ENCODE measurements at places on chromosomes 3 and 15.

- DNase-seq = no peak
Measured at GRCh38 chr15:52652984-52653383, 26.2 kb downstream of the ATOSA start.

DNA sequence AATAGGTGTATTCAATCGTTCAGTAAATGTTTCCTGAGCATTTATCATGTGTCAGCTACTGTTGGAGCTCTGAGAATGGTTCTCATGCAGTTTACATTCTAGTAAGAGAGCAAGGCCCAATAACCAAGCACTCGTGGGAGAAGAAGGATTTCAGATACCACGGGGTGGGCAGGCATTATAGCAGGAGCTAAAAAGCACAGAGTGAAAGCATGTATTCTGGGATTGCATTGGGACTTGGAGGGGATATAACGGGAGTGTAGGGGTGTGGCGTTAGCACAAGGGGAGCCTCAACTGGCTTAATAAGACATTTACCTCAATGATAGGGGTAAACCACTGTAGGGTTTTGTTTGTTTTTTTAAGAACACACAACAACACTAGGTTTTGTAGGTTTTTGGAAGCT lies 1.6 kb upstream of the SIAH2 start:
- no peak for DNase-seq

DNA sequence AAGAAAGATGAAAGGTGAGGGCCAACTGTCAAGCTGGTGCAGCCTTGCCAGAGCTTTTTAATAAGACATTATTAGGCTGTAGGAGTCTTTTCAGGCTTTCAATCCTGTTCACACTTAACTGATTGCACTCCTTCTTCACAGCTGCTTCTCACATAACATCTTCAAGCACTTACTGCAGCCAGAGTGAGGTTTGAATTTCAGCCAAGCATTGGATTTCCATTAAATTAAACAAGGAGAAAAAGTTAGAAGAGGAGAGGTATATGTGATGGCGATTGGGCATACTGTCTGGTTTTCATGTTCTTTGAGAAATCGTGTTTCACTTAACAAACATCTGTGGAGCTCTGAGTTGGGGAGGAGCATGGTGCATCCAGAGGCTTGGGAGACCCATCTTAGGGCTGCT lies 392.8 kb upstream of the LRRC3B start:
- DNase-seq = no peak

GRCh38 chr3:60282866-60283265 lies 968.4 kb downstream of the FHIT start:
- no peak for DNase-seq

- DNase-seq = no peak
Measured at GRCh38 chr3:139006051-139006716, at the start of gene PRR23A. Gene PRR23A (minus strand): TSS chr3:139006268. CDS start chr3:139006268, 0 bp downstream.

DNA sequence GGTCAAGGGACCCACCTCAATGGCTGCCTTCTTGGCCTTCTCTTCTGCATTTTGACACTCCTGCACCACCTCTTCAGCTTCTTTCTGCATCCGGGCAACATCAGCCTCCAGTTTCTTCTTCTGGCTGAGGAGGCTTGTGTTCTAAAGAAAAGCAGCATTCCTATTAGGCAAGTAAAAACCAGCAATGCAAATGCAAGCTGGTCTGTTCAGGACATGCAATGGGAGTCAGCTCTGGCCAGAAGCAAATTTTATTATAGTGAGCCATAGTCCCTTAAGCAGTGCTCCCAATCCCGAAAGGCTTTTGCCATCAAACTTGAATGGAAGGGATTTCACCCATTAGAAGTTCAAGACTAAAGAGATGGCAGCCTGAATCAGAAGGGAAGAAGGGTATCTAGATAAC lies 97.7 kb downstream of the HHLA2 start:
- no peak for DNase-seq

DNA sequence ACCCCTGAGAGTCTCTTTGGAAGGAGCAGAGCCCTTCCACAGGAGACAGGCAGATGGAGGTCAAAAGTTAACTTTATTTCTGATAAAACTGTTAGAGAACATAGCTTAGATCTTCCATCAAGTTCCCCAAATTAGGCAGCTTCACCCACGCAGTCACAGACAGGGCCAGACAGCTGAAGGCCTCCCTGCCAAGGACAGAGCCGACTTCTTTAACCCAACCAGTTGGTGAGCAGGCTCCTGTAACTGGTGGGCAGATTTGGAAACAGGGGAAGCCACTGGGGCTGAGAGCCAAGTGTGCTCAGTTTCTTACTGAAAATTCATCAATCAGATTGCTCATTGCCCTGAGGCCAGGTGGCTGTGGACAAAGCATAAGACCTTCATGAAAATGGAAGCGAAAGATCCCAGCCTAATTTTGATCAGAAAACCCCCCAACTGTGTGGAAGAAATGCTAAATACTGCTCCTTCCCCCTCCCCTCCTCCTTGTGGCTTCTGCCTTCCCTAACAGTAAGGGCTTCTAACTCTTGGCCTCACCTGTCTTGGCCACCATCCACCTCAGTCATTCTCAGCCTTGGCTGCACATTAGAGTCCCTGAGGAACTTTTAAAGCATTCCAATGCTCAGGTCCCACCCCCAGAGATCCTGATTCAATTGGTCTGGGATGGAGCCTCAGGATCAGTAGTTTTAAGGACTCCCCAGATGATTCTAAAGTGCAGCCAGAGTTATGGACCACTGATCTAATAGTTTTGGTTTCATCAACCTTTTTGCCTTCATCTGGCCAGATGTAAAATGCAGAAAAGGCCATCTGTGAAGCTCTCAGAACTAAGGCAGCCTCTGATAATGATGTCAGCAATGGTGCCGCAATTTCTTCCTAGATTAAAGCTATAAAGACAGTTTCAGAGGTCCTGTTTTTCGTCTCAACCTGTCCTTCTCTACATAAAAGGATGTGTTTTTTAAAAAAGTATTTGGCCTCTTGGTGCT lies 11.5 kb downstream of the CLRN1 start:
- DNase-seq = no peak

DNA sequence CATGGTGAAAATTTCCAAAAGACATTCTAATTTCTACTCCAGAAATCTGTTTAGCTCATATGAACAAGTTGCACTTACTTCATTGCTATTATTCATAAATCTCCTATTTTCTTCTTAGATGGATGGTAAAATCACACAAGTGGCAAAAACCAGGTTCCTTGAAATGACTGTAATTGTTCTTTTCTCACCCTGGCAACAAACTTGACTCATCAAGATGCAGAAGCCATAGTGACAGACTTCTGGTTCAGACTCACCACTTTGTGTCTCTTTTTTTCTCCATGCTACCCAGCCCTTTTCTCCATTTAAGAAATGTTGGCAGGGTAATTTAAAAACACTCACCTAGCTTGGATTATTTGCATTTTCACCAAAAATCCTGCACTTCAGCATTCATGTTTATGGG lies 82.1 kb downstream of the LRRC28 start:
- no peak for DNase-seq

GRCh38 chr15:38509152-38509551 lies 55.2 kb downstream of the FAM98B start:
- DNase-seq = no peak

GRCh38 chr3:85193565-85193964 lies 234.8 kb downstream of the CADM2 start:
- DNase-seq = no peak
